ENCODE measurements at places on chromosomes 2 and 18.

DNA sequence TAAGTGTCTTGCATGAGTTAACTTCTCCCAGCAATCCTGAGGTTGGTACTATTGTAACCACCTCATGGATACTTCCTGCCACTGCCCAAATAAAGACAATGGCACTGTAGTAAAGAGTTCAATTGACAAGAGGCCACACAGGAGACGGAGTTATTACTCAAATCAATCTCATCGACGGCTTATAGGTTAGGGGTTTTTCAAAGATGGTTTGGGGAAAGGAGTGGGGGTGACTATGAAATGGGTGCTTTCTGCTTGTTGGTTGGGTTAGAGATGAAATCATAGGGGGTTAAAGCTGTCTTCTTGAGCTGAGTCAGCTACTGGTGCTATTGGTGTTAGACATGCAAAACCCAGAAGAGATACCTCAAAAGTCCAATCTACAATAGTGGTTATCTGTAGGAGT is 1258.0 kb upstream of the ZEB2 start:
- DNase-seq = no peak

GRCh38 chr2:98118852-98119251 is 31.9 kb downstream of the VWA3B start:
- no peak for DNase-seq

DNA sequence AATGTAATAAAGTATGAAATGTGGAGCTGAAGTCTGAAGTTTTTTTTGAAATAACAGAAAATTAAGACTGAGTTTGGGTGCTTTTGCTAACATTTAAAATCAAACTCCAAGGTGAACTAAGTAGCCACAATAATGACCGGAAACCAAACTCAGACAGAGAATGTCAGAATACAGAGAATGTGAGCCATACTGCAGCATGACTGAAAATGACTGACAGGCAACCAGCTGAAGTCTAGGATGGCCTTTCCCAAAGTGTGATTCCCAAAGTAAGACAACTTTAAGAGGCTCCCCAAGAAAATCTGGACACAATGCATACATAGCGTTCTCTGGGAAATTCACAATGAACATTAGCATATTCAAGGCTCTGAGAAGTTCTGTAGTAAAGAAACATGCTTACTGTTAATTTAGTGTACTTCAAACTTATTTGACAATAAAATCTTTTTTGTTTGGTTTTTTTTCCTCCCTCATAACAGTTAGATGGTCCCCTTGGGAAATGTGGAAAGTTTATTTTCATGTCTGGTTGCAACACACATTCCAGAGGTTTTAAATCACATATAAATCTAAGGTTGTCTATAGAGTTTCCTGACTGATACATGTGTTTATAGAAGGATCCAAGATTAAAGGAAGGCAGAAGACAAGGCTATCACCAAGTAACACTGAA is 28.6 kb downstream of the PLA2R1 start:
- no peak for DNase-seq

DNA sequence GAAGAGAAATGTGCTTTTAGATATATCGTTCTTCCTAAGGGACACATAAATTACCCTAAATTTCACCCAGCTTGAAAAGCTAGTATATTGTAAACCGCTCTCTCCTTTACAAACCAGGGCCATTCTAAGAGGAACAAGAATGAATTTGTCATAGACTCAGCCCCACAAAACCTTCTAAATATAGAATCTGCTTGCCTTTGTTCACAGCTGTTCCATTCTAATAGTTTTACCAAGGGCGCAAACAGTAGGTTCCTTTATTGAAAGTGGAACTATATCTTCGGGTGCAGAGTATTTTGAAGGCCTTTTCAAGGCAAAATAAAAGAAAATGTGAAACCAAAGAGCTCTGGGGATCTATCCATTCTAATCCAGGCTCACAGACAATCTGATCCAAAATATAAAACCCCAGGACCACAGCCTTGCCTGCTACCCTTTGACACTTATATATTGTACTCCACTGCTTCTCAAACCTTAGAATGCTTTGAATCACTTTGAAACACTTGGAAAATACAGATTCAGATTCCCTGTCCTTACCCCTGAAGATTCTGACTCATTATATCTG is 316.8 kb downstream of the PAX3 start:
- no peak for DNase-seq

GRCh38 chr2:192416060-192416459 is 221.3 kb upstream of the TMEFF2 start:
- DNase-seq = no peak

- no peak for DNase-seq
Measured at GRCh38 chr2:109137616-109138015, 8.6 kb downstream of the SH3RF3 start.

- no peak for DNase-seq
Measured at GRCh38 chr2:81542119-81542518, 1237.6 kb upstream of the LRRTM1 start.

- DNase-seq = no peak
Measured at GRCh38 chr2:70657246-70657645, 103.6 kb upstream of the TGFA start.

- DNase-seq = no peak
Measured at GRCh38 chr2:234939996-234940395, 11.8 kb upstream of the SH3BP4 start.

DNA sequence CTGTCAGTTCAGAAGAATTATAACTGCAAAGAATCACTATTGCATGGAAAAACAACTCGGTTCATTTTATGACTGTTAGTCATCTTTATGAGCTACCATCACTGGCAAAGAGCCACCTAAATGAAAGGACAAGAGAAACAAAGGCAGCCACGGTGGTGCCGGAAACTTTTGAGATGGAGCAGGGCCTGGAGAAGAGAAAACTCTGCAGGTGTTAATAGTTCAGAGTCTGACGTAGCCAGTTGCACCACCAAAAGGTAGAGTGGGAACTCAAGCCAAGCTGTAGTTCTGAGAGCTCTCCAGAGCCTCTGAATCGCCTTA is 110.9 kb downstream of the FTCDNL1 start:
- DNase-seq = no peak

GRCh38 chr2:60368456-60368855 is 185.0 kb downstream of the BCL11A start:
- DNase-seq = no peak

GRCh38 chr2:66571918-66572317 is 137.0 kb downstream of the MEIS1 start:
- no peak for DNase-seq

DNA sequence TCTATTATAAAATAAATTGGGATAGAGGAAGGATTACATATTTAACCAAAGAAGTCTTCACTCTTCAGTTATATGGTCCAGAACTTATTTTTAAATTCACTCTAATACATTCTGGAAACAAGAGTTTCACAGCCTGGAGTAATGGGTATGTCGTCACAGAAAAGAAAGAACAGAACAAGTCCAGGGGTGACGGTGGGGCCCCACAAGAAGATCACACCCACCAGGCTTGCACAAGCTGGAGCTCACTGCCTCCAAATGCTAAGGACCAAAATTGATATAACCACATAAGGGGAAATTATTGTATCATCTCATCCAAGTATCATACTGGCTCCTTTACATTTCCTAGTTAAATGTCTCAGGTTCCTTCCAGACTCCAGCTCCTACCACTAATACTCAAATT is 11.3 kb downstream of the LRPPRC start:
- no peak for DNase-seq

DNA sequence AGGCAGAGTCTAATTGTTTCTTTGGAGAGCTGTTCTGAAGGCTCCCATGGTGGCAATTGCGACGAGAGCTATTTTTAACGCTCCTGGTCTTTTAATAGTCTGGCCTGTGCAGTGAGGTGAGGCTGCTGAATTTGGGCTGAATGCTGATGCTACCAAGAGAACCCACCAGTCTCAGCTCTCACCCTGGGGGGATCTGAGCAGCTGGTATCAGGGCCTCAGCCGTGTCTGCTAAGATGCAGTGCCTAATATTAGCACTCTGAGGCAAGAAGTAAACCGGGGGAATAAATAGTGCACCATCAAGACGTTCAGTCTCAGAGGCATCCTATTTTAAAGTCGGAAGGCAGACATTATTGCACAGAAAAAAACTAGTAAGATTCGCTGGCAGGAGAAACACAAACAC is 214.8 kb upstream of the PID1 start:
- no peak for DNase-seq

DNA sequence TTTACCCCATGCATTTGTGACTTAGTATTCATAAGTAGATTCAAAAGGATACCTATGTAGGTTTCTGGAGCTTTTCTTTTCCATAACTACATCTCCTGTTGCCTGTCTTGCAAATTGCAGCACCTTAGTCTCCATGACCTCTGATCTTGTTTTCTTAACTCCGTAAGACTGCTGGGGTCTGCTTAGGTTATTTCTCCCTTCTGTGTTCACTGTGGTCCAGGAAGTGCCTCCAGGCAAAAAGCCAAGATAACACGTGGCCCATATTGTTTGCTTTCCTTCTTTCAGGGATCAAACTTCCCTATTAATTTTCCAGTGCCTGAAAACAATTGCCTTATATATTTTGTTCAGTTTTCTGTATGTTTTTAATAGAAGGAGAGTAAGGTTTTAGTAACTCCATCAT is 86.4 kb downstream of the GCA start:
- DNase-seq = no peak

DNA sequence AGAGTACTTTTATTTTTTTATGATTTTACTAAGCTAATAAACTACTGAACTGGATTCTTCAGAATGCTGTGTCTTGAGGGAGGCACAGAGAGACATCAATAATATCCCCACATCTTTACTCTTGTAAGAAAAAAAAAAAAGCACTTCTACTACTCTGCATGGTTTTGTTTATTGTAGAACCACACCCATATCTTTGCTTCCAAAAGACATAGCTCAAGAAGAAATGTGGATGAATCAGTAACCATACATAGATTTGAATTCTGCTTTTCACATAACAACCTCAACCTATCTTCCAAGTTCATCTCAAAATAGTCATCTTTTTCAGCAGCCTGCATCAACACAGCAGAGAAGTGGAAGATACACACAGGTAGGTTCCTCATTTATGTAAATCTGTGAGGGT is 12.2 kb upstream of the COL5A2 start:
- DNase-seq = no peak

GRCh38 chr2:131657895-131658768 is 130.4 kb downstream of the CCDC74A start:
- no peak for DNase-seq

GRCh38 chr18:62420513-62421209 is 95.6 kb downstream of the TNFRSF11A start:
- DNase-seq = peak; percentile 68

GRCh38 chr2:32835148-32835547 is 111.6 kb upstream of the LTBP1 start:
- DNase-seq = no peak

DNA sequence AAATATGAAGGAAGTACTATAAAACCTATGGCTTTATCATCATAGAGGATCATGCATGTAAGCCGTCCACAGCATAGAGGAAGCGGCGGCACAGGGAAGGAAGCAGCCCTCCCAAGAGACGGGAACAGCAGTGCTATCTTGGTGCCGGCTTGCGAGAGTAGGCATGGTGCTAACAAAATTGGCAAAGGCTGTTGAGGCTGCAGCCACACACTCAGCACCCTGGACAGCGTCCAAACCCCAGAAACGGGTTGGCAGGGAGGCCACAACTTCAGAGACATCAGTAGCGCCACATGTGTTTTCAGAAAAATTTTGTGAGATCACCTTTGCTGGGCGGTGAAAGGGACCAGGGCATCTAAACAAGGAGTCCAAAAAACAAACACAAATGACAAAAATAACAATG is 37.7 kb downstream of the NETO1 start:
- DNase-seq = no peak

DNA sequence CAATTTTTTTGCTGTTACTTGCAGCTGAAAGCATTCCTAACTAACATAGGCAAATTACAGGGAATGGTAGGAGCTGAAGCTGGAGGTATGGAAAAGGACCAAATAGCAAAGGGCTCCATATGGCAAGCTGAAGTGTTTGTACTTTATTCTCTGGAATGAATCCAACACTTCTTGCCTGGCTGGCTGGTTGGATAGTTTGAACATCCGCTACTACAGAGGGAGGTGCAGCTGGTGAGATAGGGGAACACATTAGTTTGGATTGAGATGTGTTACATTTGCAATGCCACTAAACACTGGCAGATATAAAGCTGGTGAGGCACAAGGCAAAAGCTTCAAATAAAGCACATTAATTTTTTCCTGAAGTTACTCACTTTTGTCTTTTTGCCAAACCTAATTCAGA is 291.5 kb downstream of the SP3 start:
- no peak for DNase-seq
